M059J (cell line): ENCODE measurements at places on chromosomes 7 and 10. TPM values are rescaled to one million over a fixed set of nuclear protein-coding genes. Genes with fewer than 3 reads are reported as not detected.
A peak's percentile ranks its signal among the peaks of the same experiment; 100 is the strongest.

DNA sequence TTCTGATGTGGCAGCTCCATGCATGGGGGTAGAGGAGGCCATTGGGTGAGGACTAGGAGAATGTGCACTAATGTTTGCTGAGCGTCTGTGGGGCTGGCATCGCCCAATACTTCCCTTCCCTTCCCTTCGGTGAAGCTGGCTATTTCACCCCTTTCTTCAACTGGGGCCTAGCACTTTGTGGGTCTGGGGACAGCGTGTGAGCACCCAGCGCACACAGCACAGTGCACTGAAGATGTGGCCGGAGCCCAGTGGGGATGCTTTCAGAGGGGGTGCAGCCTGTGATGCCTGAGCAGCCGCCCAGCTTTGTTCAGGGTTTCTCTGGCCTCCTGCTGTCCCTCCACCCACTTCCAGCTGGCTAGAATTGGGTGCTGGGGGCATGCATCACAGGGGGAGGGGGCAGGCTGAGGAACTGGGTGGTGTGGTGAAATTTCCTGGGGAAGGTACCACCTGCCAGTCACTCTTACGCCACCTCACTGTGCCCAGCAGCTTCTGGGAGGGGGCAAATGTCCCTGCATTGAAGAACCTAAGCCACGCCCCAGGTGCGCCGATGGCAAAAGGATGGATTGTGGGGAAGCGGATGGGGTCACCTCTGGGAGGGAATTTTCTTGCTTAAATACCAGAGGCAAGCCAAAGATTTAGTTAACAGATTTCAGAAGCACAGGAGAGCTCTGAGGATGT is 45.5 kb downstream of the CLEC2L start:
- no peak for DNase-seq

DNA sequence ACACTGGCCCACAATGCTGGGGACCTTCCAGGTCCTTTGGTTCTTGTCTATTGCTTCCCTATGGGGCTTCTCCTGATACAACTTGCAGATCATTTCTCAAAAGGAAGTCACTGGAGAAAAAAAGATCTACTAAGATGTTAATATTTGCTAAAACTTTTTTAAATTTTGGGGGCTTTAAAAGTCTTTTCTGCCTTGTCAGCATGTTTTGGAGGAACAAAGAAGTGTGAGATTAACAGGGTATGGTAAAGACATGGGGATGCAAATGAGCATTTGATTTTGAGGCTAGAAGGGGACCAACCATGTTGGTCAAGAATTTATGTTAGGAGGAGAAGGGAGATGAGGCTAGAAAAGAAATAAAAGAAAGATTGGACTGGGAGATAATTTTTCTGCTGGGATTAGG is 515.4 kb downstream of the HTR7 start:
- DNase-seq: no peak

Gene PRPS1L1
- total RNA-seq: not detected in 2 replicates

- DNase-seq: no peak
Measured at GRCh38 chr10:81708929-81709328, 166.1 kb upstream of the NRG3 start.

DNA sequence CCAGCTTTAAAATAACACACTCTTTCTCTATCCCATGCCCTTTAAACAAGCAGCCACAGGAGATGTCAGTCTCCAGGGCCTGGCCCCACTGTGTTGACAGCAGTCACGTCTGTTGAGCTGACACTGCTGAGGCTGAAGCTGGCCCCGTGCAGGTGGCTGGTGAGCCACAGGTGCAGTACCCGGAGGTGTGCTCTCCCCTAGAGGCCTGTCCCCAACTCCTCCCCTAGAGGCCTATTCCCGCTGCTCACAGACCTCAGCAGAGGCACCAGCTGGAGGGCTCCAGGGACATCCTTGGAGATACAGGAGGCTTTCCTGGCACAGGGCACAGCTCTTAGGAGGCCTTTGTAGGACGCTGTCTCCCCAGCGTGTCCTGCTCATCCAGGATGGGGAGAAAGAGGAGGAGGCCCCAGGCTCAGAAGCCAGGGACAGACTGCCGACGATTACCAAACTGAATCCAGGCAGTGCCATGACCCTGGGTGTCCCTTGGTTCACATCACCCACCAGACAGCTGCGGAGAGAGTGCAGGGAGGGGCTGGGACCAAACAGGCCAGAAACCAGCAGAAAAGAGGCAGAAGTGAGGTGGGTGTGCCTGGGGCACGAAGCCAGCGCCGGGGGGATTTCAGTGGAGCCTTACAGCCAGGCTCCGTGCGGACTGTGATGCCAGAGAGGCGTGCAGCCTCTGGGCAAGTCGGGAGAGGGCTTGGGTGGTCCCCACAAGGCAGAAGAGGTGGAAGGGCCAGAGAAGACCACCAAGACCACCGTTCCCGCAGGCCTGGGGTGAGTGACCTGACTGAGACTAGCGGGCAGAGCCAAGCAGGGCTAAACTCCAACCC is 18.5 kb upstream of the TTYH3 start:
- DNase-seq: no peak

DNA sequence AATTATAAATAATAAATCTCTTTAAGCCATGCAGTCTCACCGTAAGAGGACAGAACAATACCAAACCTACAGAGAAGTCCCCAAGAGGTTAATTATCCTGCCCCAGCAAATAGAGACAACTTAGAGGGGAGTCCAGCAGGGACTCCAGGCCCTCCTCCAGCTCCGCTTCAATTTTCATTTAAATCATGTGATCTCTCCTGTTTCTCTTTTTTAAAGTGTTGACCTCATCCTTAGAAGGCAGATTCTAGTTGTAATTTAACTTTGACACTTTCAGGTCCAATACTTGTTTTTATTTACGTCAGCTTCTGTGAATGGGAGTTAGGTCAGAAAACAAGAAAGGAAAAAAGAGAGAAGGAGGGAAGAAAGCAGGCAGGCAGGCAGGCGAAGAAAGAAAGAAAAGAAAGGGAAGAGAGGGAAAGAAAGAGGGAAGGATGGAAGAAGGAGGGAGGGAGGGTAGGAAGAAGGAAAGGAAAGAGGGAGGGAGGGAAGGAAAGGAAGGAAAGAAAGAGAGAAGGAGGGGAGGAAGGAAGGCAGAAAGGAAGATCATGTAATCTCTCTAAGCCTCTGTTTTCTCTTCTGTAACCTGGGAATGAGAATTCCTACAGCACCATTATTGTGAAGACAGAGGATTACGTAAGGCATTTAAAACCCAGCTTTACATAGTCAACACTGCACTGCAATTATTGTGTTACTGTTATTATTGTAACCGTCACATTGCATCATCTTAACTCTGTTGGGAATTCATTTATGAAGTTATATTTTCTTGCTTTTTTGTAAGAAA is 227.7 kb downstream of the SKIDA1 start:
- DNase-seq: no peak

DNA sequence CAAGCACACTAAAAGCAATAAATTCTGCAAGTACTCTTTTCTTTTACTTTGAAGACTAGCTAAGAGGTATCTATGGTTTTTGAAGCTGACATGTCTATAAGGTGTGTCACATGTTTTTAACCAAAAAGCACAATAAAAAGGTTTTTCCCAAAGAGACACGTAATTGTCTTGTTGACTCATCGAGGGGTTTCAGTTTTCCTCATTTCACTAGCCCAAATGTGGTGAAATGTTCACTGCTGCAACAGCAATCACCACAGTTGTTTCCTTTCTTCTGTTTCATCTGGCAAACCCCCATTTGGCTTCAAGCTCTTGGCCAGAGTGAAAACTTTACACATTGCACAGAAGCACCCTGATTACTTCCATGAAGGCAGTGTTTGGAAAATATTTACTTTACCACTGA is 3.8 kb upstream of the HOXA4 start:
- peak; percentile 97 for DNase-seq

Gene GSTO2
- 0.17 and 0.20 TPM in 2 replicates for total RNA-seq

- peak; percentile 16 for DNase-seq
Measured at GRCh38 chr7:47154791-47155190, 427.1 kb downstream of the TNS3 start.

GRCh38 chr7:134988161-134988560 is 1.9 kb downstream of the AGBL3 start:
- DNase-seq: no peak

Gene SCRN1
- 73.6 and 109 TPM in 2 replicates for total RNA-seq

Gene MKX
- total RNA-seq: 0.64 and 1.8 TPM in 2 replicates

DNA sequence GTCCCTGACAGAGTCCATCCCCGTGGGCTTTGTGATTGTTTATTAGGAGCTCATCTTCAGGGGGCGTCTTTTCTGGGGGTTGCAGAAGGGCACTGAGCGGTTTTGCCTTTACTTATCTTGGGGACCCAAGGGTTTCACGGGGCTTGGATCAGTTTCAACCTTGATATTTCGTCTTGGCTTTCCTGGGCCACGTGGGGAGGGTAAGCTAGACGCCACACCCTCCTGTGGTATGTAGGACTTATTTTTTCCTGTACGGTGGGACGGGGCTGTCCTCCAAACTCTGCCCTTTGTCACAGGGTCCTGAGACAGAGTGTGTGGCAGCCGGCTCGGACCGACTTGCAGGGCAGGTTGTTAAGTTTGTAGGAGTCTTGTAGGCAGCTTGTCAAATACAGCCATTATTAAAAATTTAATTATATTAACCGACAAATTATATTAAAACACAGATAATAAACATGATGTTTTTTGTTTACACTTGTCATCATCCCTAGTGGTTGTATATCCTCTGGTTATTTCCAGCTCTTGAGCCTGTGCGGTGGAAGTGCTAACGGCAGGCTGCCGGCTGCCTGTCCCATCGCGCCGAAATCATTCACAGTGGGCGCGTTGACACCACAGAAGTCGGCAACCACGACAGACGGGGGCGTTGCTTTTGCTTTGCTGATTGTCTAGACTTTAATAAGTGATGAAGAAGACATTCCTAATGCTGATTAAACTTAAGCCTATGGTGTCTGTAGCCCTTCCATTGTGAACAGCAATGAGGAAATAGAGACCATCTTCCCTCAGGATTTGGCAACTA is 193.2 kb downstream of the DNAJB6 start:
- no peak for DNase-seq

Gene RBAK
- total RNA-seq: 6.9 and 7.9 TPM in 2 replicates

Gene AEBP1
- 0.44 TPM in 1 of 2 replicates, not detected in the other for total RNA-seq

DNA sequence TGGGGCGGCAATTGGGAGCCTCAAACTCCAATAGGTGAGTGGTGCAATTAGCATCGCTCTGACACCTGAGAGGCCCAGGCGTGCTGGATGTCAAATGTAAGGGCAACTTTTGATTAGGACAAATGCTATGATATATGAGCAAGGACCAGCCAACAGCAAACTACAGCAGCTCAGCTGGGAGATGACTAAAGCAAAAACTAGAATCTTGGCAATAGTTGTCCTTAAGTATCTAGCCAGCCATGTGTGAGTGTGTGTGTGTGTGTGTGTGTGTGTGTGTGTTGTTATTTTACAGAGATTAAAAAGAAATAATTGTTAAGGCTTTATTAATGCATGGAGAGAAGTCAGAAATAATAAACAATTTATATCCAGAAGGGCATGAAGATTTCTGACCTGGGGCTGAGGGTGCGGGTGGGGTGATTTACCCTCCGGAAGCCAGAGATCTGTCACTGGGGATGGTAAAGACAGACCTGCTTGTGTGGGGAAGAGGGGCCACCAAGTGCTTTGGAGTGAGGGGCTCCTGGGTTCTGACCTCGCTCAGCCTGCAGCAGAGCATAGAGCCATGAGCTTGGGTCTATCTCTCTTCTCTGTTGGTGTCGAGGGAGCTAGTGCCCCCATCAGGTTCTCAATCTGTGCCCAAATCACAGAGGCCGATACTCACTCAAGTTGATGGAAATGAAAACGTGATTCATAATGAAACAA is 77.3 kb downstream of the EMX2 start:
- DNase-seq: no peak

DNA sequence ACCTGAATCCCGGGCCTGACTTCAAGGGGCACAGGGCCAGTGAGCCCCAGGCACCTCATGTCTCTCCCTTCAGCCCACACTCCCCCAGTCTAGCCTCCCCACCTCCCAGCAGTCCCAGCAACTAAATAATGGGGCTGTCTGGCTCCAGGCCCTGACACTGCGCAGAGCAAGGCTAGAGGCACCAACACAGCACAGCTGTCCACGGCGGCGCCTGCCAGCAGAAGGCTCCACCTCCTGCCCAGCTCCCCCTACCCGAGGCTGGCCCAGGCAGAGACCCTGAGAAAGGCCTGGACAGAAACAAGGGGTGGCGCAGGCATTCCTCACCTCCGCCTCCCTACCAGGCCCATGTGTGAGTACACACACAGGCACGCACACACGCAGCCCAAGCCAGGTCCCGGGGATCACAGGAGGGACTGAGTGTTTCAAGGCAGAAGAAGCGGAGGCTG is 6.1 kb downstream of the KCNH2 start:
- no peak for DNase-seq

DNA sequence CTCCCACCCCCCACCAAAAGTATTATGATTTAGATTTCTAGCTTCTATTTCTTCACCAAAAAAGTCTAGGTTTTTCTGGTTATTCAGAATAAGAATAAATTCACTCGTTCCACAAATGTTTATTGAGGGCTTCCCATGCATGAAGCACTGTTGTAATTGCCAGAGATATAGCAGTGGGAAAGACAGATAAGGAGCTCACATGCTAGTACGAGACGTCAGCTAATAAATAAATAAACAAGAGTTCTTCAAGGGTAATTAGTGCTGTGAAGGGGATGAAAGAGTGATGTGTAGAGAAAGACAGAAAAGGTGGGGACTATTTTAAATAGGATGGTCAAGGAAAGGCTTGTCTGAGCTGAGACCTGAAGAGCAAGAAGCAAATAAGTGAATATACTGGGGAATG is 38.1 kb upstream of the SEPTIN7 start:
- no peak for DNase-seq

Gene ABCC2
- 0.52 and 6.1 TPM in 2 replicates for total RNA-seq
